ENCODE measurements at places on chromosomes 1 and 21.

GRCh38 chr1:165532053-165532452, 11.7 kb upstream of the LRRC52 start:
- no peak for ATAC-seq

DNA sequence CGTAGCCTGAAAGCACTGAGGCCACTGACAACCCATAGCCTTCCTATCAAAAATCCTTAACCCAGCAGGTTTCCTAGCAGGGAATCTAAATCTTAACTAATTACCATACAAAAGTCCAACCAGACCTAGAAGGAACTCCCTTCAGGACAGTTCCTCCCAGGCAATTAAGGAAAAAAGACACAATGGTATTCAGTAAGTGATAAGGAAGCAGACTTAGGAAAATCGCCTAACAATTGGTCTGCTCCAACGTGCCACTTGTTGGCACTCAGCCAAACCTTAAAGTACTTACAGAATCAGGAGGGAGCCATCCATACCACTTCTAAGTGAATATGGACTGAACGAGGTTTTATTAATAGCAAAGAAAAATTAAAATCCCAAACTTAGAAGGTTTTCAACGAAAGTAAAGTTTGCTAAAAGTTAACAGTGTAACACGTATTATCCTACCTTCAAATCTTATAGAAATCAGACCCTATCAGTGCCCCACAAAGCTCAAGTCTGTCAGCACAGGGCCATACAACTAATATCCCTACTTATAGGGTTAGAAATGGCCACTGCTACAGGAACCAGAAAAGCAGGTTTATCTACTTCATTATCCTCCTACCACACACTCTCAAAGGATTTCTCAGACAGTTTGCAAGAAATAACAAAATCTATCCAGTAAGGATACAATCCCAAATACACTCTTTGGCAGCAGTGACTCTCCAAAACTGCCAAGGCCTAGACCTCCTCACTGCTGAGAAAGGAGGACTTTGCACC, 29.0 kb downstream of the SPATA6 start:
- no peak for ATAC-seq

DNA sequence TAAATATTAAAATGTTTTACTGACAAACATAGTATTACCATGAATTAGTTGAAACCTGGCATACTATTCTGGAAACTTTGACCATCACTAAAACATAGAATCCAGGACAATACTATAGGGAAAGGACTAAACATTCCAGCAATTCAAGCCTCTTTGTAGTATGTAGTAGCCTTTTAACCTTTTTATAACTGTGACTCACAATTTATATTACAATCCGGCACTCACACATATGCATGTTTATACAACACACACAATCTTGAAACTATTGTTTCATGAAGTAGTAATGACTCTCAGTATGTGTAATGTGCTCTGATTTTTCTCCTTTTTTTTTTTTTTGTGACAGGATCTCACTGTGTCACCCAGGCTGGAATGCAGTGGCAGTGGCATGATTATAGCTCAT, 64.3 kb downstream of the ANKRD13C start:
- no peak for ATAC-seq

DNA sequence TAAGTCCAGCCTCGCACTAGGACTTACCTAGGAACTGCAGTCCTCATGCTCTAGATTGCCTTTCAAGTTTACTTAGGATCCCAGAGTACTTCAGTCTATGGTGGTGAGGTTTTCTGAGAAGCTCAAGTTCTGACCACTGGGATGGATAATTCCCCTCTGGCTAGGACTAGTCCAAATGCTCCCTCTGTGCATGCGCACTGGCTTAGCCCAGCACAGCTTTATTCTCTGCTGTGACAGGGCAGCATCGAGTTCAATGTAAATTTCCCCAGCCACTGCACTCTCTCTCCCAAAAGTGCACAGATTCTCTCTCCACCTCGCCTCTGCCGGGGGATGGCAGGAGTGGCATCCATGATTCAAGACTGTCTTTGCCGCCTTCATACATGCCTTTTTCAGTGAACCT, 241.6 kb downstream of the ZNF326 start:
- no peak for ATAC-seq

GRCh38 chr1:243349128-243349527, 93.3 kb downstream of the SDCCAG8 start:
- ATAC-seq = no peak

GRCh38 chr1:218384581-218384993, 39.5 kb downstream of the TGFB2 start:
- ATAC-seq = no peak

- no peak for ATAC-seq
These were observed 20.5 kb downstream of the TMEM51 start for GRCh38 chr1:15173863-15174614.

- ATAC-seq = no peak
These were observed 1332.5 kb downstream of the KCNT2 start for GRCh38 chr1:195275710-195276109.

DNA sequence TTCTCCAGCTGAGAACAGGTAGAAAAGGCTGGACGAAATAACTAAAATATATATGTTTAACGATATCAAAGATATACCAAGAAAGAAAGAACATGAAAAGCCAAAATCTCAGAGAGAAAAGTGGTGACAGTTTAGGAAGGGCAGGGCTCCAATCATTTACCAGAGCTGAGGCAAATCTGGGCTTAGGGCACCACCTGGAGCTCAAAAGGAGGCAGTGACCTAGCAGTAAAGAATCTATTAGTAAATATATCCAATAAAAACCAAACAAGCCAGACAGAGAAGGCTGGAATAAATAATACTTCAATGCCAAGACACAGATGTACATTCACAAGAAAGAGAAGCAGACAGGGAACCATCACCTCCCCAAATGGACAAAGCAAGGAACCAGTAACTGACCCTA, 43.5 kb downstream of the CHIA start:
- peak; percentile 64 for ATAC-seq

- no peak for ATAC-seq
These were observed 64.0 kb downstream of the CD46 start for GRCh38 chr1:207815913-207816291.

GRCh38 chr21:17513214-17514123, 626 bp downstream of the CXADR start:
- peak; percentile 59 for ATAC-seq

DNA sequence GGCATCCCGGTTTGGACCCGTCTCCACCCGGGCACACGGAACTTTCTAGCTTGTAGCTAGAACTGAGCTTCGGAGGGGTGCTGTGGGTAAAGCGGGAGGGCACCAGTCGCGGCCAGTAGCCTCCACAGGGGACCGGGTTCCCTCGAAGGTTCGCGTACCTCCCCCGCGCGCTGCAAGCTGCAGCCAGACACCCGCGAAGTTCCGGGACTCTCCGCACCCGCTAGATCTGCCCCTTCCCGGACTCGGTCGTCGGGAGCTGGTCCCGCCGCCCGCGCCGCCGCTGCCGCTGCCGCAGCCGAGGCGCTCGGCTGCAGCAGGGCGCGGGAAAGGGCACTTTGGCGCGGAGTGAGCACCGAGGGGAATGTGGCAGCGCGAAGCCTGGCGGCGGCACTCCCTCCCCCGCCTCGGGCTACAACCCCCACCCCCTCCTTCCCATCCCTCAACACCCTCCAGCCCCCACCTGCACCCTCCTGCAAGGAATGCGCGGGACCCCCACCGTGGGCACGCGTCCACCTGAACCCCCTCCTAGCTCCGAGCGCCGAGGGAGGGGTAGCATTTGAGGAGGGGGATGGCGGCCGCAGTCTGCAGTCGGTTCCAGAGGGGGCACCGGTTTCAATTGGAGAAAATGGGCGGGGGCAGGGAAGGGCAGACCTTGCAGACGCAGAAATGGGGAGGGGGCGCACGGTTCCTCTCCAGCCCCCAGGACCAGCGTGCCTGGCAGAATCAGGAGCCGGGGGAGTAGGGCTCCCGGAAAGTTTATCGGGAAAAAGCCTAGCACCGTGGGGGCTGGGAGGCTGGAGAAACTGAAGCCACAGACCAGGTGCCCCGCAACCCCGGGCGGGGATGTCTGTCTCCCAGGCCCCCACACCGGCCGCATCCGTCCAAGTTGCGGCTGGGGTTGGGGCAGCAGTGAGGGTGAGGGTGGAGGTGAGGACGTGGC, 968 bp downstream of the CSMD2 start:
- ATAC-seq = no peak

- no peak for ATAC-seq
These were observed 10.3 kb downstream of the LDLRAD2 start for GRCh38 chr1:21822349-21822748.

DNA sequence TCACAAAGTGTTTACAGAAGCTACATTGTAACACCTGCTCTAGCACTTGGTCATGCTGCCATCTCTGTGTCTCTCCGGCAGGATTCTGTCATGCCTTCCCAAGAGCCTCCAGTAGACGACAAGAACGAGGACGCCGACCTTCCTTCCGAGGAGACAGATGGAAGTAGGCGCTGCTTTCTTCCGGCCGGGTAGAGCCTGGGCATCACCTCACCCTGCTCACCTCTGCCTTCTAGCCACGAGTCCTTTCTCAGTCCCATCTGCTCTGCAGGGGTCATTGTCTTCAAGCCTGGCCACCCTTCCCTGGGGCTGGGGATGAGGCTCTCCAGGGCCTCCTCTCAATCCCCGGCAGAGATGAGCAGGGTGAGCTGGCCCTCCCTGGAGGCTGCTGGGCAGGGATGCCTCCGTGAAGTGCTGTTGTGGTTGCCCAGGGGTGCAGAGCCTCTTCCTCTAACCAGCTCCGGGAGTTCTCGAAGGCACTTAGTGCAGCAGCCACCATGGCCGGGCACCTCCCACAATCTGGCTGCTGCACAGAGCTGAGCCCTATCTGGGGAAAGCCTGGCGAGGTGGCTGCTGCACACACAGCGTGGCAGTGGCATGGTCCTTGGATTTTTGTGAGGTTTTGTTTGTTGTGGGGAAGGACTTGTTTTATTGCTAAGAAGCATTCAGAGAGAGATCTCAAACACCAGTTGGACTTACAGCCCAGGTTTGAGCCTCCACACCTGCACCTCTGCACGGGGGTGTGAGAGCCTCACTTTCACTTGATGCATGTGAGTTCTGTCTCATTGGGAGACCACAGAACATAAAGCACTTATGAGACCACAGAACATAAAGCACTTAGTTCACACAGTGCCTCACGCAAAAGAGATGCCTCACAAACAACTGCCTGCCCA, 48.4 kb downstream of the FAAP20 start:
- ATAC-seq = no peak

- peak; percentile 53 for ATAC-seq
These were observed 66.1 kb upstream of the RPL11 start for GRCh38 chr1:23625459-23625858.

DNA sequence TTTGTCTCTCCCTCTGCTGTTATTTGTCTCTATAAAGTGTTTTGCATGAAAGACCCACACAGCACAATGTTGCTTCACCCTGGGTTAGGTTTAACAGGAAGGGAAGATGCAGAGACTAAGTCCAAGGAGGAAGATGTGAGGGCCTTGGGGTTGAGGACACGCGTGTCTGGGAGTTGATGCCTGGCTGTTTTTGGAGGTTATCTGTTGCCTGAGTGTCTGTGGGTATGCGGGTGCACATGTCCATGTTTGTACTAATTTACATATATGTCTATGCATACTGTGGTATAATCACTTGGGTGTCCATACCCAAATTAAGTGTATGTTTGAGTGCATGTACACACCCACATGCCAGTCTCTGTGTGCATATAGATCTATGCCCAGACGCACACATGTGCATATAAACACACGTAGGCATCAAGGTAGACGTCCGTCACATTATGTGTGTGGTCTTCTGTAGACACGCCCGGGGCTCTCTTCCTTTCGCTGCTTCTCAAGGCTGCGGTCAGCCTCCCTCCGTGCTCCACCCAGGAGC, 962 bp upstream of the MAN1C1 start:
- ATAC-seq = peak; percentile 2

- ATAC-seq = no peak
These were observed 156.9 kb downstream of the RUNX1 start for GRCh38 chr21:34892209-34892608.

- ATAC-seq = no peak
These were observed 14.8 kb upstream of the KIF1B start for GRCh38 chr1:10195570-10195969.

GRCh38 chr1:111592389-111593361, 26.9 kb upstream of the RAP1A start:
- ATAC-seq = peak; percentile 98

DNA sequence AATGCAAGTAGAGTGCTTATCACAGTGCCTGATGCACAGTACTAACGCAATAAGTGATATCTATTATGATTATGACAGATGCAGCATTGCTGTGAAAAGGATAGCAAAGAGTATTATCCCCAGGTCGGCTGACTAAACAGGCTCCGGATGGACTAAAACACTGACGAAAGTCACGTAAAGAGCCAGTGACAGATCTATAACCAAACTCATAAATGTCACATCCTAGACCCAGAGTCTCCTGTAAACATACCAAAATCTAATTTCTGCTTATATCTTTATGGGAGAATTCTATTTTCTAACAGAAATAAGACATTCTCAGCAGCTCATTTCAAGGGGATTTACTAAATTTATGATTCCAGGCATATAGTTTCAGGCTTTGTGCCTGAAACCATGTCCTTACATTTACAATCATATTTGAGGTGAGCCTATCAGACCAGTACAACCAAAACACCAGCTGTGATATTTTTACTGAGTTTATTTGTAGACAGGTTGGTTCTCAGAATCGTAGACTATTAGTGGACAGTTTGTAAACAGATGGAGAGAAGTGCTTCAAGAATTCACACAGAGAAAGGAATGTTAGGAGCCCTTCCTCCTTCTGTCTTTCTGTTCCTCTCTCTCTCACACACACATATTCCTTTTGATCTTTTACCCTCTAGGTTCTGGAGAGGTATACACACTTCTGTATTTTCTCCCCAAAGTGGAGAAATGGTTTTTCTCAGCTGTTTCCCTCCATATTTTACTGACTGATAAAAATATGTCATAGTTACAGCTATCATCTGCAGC, 52.4 kb upstream of the WDR26 start:
- no peak for ATAC-seq

- ATAC-seq = no peak
These were observed 23.5 kb upstream of the SYDE2 start for GRCh38 chr1:85224295-85224694.

- no peak for ATAC-seq
These were observed 119.0 kb upstream of the DPT start for GRCh38 chr1:168848051-168848450.

- no peak for ATAC-seq
These were observed 10.1 kb upstream of the CACYBP start for GRCh38 chr1:174989536-174990220.

GRCh38 chr1:16091296-16091695, 17.8 kb upstream of the FAM131C start:
- no peak for ATAC-seq

DNA sequence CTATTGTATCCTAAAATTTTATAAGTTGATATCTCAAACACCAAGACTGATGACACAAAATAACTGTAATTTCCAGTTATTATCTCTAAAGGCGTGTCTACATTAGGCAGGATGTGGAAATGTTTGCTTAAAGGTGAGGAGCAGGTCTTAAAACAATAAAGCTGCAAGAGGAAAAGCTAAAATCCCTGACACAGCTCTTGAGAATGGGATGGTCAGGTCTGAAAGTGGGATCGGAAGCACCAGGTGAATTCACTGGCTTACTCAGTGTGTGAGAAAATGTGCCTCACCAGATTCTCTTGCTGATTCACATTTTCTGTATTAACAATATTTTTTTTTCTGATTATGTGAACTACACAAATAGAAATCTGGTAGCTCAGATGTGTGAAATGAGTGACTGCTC, 421.9 kb upstream of the ADAMTS5 start:
- ATAC-seq = no peak

All from stimulated activated memory B cell treated with anti-CD40 and anti-IgM and Interleukin-4, amounts not matched to agents 10 μg/mL and 1 μg/mL and 100 μg/mL, for 72 hours (primary cell).